ENCODE measurements at places on chromosomes 13 and 19.

- DNase-seq: no peak
Observed at GRCh38 chr19:3852614-3853254, 16.1 kb downstream of the ZFR2 start.

GRCh38 chr13:111326621-111326965 lies 6.2 kb downstream of the TEX29 start:
- no peak for DNase-seq

GRCh38 chr19:35060160-35060855 lies 18.8 kb downstream of the HPN start:
- DNase-seq: no peak

GRCh38 chr13:56528040-56528790 lies 612.5 kb upstream of the PRR20A start:
- no peak for DNase-seq

GRCh38 chr13:36915106-36915505 lies 4.9 kb downstream of the SMAD9 start:
- DNase-seq: no peak

DNA sequence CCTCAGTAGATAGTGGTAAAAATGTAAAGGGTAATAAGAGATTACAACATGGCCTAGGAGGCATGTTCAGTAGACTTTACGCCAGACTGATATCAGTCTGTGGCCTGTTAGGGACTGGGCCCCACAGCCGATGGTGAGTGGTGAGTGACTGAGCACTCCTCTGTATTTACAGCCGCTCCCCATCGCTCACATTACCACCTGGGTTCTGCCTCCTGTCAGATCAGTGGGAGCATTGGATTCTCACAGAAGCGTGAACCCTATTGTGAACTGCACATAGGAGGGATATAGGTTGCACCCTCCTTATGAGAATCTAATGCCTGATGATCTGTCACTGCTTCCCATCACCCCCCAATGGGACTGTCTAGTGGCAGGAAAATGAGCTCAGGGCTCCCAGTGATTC lies 17.9 kb downstream of the NLRP11 start:
- no peak for DNase-seq

GRCh38 chr13:72244788-72245187 lies 377.8 kb upstream of the DACH1 start:
- DNase-seq: no peak

DNA sequence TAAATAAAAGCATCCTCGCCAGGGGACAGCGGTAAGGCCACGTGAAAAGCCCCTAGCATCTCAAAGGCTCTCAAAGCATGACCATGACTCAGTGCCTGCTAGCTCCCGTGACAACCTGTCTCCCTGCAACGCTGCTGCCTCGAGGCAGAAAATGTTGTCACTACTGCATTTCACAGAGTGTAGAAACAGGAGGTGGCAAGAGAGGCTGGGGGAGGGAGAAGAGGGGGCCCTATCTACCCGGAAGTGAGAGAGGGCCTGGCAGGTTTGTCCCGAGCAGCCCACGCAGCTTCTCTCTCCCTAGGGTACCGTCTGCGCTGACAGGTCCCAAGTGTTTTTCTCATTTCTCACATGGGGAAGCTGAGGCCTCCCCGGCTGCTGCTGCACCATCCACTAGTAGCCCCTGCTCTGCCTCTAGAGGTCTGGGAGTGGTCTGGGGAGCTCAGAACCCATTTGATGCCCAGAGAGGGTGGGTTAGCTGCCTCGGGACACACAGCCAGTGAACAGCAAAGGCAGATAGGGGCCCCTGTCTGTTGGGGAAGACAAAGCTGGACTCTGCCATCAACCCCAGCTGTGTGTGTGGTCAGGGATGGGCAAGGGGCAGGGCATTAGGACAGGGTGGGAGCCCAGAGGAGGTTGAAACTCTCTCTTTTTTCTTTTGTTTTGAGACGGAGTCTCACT lies 3.7 kb downstream of the TINCR start:
- no peak for DNase-seq

GRCh38 chr13:20141238-20142022 lies 19.4 kb downstream of the GJA3 start:
- no peak for DNase-seq

DNA sequence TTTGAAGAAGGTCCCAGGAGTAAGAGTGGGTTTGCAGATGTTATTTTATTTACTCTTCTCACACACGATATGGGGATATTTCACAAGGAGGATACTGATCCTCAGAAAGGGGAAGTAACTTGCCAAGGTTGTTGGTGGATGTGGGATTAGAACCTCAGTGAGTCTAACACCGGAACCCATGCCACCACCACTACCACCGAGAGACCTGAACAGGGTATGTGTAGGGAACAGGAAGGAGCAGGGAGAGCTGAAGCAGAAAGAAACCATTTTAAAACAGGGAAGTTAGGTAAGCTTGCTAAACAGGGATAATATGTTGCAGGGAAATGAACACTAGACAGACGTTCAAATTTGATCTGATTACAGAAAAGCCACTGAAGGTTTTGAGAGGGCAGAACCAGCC lies 11.6 kb upstream of the CEACAM3 start:
- no peak for DNase-seq

GRCh38 chr19:10823690-10824089 lies 12.3 kb downstream of the TMED1 start:
- DNase-seq: no peak
